ENCODE measurements at places on chromosomes 7 and 10.

DNA sequence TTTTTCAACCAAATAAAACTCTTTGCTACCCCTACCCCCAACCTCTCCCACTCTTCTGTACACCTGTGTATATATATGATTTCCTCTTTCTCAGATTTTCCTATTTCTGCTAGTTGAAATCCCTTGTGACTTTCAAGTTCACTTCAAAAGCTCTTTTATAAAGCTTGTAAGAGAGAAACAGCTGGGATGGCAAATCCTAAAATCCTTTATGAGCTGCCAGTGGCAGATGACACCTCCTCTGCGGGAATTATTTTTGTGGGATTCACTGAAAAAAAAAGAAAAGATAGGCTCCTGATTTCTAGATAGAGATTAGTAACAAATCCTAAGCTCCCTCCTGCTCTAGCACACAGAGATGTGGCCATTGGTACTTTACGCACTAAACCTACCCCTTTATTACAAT, 92.9 kb downstream of the AHR start:
- no peak for DNase-seq

GRCh38 chr10:59913547-59914237, 7.3 kb upstream of the CCDC6 start:
- no peak for DNase-seq

DNA sequence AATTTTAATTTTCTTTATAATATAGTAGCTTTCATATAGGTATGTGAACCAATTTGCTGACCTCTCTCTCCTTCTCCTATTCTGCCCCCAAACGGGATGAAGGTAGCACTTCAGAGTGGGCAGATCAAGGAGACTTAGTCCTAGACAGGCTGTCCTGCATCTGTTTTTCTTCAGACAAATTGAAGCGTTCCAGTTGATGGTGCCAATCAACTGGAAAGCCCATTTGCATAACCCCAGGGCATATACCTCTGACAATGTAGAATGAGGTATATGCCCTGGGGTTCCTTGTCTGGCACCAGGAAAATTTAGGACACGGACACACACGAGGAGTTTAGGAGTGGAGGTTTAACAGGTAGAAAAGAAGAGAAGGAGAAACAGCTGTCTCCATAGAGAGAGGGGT, 502.9 kb downstream of the HTR7 start:
- DNase-seq: no peak

- no peak for DNase-seq
Measured at GRCh38 chr7:137329411-137329810, 14.1 kb downstream of the PTN start.

DNA sequence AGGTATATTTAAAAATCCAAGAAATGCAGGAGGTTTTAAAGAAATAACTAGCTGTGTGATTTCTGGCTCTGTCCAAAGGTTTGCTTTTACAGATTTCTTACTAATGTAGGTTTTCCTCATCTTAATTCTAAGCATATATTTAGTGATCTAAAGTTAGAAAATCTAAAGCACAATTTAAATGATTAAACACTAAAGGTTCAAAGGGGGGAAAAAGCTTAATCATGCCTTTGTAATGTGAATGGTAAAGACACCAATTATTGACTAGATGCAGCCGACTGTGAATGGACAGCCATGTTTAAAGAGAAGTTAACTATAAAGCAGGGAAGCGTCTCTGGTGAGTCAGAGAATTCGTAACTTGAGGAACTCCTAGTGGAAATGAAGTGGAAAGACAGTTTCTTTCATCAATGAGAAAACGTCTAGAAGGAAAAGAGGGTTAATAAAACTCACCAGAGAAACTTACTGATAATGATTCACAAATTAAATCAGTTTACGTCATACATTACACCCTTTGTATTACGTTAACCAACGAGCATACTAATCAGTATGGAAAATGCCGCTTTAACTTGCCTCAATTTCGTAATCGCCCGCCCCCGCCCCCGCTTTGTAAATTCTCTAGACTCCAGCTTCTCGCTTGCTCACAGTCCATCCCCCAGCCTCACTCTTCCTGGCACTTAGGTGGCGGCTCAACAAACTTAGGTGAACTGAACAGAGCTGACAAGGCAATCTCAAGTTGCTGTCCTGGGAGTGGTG, 1.1 kb upstream of the HBP1 start:
- no peak for DNase-seq

GRCh38 chr10:21980691-21981090, 22.8 kb downstream of the DNAJC1 start:
- no peak for DNase-seq
